KG1 (cell line): ENCODE measurements at places on chromosomes 6 and 20.

- DNase-seq = no peak
These were observed 569.2 kb downstream of the QKI start for GRCh38 chr6:163983679-163984078.

DNA sequence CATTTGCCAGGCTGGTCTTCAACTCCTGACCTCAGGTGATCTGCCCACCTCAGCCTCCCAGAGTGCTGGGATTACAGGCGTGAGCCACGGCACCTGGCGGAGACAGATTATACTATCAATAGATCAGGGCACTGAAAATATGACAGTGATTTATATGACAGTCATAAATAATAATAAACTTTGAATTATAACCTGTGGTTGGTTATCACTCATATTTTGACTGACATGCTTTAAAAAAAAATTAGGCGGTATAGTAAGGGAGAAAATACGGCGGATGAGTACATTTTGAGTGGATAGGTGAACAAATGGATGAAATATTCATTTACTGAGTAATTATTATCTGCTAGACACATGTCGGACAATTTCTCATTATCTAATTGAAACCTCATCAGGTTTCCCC lies 28.8 kb downstream of the TMEM244 start:
- DNase-seq = no peak

GRCh38 chr6:155301867-155302266 lies 12.4 kb downstream of the TFB1M start:
- no peak for DNase-seq

DNA sequence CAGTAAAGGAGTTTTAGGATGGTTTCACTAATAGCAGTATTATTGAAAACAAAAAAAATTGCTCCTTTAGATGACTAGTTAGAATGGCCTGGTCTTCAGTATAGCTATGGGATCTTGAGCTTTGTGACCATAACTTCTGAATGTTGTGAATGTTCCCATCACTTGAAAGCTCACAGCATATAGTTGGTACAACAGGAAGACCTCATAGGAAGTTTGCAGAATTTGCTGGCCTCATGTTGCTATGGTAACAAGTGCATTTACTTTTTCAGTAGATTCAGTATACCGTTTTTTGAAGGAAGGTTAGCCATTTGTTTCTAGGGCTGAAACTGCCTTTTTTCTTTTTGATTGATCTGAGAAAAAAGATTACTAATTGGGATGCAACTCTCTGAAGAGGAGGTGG lies 8.3 kb downstream of the PHF3 start:
- DNase-seq = peak; percentile 39

- no peak for DNase-seq
These were observed 158.3 kb downstream of the DLL1 start for GRCh38 chr6:170132561-170132991.

DNA sequence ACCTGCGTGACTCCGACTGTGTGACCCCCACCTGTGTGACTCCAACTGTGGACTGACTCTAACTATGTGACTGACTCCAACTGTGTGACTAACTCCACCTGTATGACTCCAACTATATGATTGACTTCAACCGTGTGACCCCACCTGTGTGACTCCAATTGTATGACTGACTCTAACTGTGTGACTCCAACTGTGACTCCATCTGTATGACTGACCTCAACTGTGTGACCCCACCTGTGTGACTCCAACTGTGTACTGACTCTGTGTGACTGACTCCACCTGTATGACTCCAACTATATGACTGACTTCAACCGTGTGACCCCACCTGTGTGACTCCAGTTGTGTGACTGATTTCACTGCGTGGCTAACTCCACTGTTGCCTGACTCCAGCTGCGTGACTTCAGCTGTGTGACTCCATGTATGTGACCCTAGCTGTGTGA lies 38.6 kb downstream of the SYNJ2 start:
- no peak for DNase-seq

DNA sequence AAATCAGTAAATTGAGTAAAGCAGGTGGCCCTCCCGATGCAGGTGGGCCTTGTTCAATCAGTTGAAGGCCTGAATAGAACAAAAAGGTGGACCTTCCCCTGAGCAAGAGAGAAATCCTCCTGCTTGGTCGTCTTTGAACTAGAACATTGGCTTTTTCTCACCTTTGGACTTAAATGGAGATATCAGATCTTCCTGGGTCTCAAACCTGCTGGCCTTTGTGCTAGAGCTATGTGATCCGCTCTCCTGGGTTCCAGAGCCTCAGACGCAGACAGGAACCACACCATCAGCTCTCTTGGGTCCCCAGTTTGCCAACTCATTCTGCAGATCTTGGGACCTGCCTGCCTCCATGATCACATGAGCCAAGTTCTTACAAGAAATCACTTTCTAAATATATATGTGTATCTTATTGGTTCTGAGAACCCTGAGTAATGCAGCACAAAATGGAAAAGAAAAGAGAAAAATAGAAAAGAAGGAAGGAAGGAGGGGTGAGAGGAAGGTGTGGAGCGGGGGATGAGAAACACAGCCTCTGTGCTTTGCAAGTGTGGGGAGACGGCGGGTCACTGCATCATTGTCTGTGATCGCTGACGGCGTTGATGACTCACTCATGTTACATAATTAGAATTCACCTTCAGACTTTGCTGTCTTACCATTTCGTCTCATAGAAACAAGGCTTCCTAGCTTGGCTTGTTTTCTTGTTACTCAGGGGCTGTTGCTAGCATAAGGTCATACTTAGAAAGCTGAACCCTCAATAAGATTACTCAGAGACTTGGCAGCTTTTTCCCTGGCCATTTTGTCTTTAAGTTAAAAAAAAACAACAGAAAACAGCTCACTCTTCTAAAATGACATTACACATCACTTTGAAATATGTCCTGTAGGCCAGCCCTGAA lies 85.7 kb upstream of the NEDD9 start:
- no peak for DNase-seq

DNA sequence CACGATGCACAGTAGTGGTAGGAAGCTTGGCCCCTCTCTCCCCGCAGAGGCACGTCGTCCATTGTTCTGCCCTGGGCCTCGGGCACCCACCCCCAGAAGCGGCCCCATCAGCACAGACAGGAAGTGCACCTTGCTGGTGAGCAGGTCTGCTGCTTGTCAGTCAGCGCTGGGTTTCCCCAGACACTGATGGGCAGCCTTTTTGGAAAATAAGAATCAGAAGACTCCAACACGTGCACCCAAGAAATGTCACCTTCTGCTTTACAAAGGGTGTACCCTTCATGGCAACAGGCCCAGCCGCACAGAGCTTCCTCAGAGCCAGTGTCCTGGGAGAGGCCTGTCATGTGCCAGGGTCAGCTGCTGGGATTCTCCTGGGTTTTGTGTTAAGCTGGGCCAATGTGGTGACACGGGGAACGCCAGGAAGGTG lies 34.7 kb upstream of the IRF4 start:
- DNase-seq = no peak
